Stimulated activated CD4-positive, alpha-beta T cell treated with anti-CD3 and anti-CD28 coated beads, Interleukin-2, amount 100 ng/mL, for 48 hours (primary cell): ENCODE measurements at places on chromosomes 1 and 21.

DNA sequence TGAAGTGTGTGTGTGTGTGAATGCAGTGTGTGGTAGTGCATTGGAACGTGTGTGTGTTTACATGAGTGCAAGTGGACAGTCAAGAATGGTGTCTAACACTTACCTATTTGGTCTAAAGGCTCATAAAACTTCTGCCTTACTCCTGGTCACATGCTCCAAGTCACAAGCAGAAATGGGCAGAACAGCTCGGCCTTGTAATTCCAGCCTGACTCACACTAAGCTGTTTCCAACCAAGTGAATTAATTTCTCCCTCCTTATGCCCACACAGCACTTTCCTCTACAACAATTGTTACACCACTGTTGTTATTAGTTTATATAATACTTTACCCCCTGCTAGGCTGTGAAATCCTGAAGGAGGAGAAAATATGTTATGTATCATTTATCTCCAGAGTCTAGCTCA is 43.8 kb downstream of the DDR2 start:
- DNase-seq: no peak

DNA sequence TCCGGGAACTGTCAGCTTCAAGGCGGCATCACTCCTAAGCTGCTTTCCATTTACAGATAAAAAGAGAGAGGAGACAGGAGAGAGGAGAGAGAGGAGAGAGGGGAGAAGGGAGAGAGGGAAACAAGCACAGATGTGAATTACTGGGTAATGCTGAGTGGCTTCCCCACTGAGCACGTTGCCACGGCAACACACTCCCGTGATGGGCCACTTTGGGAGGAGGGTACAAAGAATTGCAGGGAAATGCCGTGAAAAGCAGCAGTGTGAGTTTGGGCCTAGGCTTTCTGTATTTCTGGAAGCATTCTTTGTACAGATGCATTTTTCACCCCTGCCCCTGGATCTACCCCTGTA is 128.0 kb upstream of the IRF2BP2 start:
- no peak for DNase-seq

DNA sequence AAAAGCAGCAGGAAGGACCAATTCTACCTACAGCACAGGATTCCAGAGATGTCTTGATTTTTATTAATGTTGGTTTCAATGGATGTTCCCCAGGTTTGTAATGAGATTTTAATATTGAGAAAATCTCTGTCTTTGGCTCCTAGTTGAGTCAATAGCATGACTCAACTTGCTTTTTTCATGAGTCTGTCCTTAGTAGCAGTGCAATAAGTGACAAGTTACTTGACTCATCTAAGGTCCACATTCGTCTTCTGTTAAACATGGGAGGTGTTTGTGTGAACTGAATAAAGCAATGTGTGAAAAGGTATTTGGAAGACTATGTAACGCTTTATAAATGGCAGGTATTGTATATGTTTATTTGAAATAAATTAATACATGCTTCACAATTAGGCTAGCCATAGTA is 645.0 kb upstream of the PTBP2 start:
- DNase-seq: no peak

- DNase-seq: no peak
These were observed 631.9 kb downstream of the PLPP3 start for GRCh38 chr1:55947446-55947845.

GRCh38 chr1:60670302-60670701 is 412.1 kb upstream of the NFIA start:
- DNase-seq: no peak

- DNase-seq: no peak
These were observed 6.9 kb upstream of the CGN start for GRCh38 chr1:151504252-151504651.

- no peak for DNase-seq
These were observed 51.7 kb downstream of the STUM start for GRCh38 chr1:226600254-226600653.
